ENCODE measurements at places on chromosomes 1 and 21. TPM values are rescaled to one million over a fixed set of nuclear protein-coding genes. Genes with fewer than 3 reads are reported as not detected.

DNA sequence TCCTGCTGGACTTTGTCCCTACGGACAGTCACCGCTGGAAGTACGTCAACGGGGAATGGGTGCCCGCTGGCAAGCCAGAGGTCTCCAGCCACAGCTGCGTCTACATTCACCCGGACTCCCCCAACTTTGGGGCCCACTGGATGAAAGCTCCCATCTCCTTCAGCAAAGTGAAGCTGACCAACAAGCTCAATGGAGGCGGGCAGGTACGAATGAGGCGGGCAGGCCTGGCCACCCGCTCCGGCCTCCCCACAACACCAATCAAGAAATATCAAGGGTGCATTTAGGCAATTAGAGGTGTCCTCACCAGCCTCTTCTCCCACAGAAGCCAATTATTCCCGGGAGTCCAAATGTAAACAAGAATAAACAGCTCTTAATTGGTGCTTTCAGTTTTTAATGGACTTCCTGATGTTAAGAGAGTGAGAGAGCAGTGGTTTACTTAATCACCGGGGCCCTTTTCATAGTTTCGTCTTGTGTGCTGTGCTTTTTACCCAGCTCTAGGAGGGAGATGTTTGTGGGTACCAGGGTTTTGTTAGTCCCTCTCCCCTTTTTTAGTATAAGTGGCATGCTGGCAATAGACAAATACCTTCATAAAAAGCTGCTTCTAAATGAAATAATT, 10.7 kb downstream of the TBX19 start:
- no peak for DNase-seq

GRCh38 chr1:156487862-156488261, 12.7 kb downstream of the MEF2D start:
- DNase-seq, result peak; percentile 30

GRCh38 chr1:199691540-199691939, 336.0 kb upstream of the NR5A2 start:
- DNase-seq, result no peak

CCDC181 gene
- total RNA-seq, result 0.56 TPM

Measured in Right ventricle myocardium superior (tissue), 1 donor.